Dermis blood vessel endothelial cell (primary cell): ENCODE measurements at places on chromosomes 4 and X. TPM values are rescaled to one million over a fixed set of nuclear protein-coding genes. Genes with fewer than 3 reads are reported as not detected.
A peak's percentile ranks its signal among the peaks of the same experiment; 100 is the strongest.

FAM184B gene
- total RNA-seq, result not detected in 2 replicates

HSFX1 gene
- 0.47 and 1.2 TPM in 2 replicates for total RNA-seq

ADGRL3 gene
- total RNA-seq, result under 0.01 and 0.05 TPM in 2 replicates

MSX1 gene
- 3.7 and 9.0 TPM in 2 replicates for total RNA-seq

- DNase-seq, result no peak
Measured at GRCh38 chr4:80225595-80225994, 28.3 kb downstream of the PRDM8 start.

- peak; percentile 43 for DNase-seq
Measured at GRCh38 chrX:151722241-151722846, 6.5 kb downstream of the FATE1 start.

DNA sequence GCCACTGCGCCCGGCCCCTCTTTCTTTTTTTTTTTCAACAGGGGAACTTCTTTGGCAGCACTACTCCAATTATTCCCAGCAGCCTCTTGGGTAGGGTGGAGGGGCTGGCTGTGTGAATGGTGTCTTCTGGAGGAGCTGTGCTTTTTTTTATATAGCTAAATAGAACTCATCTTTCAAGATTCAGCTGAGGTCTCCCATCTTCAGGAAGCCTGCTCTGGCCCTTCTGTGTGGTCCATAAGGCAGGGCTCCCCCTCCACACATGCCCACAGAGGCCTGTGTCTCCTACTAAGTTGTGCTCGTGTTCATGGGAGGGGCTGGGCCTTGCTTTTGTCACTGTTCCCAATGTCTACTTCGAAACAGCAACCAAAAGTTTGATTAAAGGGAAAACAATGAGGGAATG, 116.8 kb downstream of the AFAP1 start:
- DNase-seq, result no peak

- no peak for DNase-seq
Measured at GRCh38 chr4:135238940-135239339, 1037.4 kb upstream of the PABPC4L start.

GRCh38 chr4:174423257-174423944, 98.9 kb downstream of the HPGD start:
- peak; percentile 27 for DNase-seq
